Activated naive CD4-positive, alpha-beta T cell treated with anti-CD3 and anti-CD28 coated beads, Interleukin-2, amount 50 U/mL, for 72 hours (primary cell): ENCODE measurements at places on chromosomes 6 and 20.
A peak's percentile ranks its signal among the peaks of the same experiment; 100 is the strongest.

DNA sequence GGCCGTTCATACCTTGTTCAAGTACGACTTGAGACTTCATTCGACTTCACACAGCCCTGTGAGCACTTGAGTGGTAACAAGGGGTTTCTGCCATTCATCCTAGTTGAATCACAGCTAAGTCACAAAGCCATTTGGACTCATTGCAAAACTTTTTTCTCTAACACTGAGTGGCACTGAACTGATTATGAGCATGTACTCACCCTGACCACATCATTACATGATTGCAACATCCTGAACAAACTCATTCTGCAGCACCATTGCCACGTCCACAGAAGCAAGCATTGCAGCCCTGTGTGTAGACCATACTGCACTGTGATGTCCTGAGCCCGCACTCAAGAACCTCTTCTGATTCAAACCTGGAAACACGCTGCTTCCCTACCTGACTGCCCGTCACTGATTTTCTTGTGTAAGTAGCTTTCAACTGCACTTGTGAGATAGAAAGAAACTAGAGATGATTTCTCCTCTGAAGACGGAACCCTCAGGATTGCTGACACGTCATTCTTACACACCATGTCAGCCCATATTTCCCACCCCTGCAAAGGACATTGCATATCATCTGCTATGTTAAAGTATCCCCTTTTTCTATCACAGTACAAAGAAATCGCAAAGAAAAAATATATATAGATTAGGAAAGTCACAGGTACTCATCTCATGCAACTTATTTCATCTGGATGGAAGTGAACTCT is 81.6 kb downstream of the C6orf118 start:
- DNase-seq = no peak

DNA sequence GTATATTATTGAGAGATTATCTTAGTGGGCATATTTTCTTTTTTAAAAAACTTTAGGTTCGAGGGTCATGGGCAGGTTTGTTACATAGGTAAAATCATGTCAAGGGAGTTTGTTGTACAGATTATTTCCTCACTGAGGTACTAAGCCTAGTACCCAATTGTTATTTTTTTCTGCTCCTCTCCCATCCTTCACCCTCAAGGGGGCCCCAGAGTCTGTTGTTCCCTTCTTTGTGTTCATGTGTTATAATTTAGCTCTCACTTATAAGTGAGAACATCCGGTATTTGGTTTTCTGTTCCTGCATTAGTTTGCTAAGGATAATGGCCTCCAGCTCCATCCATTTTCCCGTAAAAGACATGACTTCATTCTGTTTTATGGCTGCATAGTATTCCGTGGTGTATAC is 247.9 kb upstream of the RAB32 start:
- DNase-seq = no peak

DNA sequence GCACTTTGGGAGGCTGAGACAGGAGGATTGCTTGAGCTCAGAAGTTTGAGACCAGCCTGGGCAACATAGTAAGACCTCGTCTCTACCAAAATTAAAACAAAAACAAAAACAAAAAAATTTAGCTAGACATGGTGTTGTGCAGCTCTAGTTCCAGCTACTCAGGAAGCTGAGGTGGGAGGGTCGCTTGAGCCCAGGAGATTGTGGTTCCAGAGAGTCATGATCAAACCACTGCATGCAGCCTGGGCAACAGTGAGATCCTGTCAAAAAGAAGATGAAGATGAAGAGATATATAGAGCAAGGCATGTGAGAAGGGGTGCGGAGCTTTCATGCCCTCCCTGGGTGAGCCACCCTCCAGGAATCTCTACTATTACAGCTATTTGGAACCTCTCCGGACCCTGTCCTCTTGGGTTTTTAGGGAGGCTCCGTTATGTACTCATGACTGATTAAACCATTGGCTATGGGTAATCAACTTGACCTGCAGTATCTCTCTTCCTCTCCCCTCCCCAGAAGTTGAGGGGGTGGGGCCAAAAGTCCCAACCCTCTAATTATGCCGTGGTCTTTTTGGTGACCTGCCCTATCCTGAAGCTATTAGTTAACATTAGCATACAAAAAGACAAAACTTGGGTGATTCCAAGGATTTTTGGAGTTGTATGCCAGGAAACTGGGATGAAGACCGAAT is 9.0 kb downstream of the POLH start:
- no peak for DNase-seq

- no peak for DNase-seq
Observed at GRCh38 chr6:159008656-159009288, 8.8 kb upstream of the RSPH3 start.

DNA sequence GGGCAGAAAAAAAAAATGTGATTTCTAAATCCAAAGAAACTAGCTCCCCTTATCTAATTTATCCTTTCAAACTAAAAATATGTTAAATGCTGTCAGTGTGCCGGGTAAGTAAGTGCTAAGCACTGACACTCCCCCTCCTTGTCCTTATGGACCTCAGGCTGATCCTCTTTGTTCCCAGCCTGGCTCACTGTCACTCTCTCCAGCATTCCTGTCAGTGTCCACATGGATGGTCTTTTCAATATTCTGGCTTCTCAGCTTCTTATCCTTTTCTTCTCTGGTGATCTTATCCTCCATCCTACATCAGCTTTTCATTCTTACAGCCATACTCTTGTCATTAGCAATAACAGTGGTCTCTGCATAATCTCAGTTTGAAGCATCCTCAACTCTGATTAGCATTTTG is 55.0 kb downstream of the BCKDHB start:
- DNase-seq = no peak

- no peak for DNase-seq
Observed at GRCh38 chr6:81962198-81962597, 209.7 kb upstream of the TENT5A start.

DNA sequence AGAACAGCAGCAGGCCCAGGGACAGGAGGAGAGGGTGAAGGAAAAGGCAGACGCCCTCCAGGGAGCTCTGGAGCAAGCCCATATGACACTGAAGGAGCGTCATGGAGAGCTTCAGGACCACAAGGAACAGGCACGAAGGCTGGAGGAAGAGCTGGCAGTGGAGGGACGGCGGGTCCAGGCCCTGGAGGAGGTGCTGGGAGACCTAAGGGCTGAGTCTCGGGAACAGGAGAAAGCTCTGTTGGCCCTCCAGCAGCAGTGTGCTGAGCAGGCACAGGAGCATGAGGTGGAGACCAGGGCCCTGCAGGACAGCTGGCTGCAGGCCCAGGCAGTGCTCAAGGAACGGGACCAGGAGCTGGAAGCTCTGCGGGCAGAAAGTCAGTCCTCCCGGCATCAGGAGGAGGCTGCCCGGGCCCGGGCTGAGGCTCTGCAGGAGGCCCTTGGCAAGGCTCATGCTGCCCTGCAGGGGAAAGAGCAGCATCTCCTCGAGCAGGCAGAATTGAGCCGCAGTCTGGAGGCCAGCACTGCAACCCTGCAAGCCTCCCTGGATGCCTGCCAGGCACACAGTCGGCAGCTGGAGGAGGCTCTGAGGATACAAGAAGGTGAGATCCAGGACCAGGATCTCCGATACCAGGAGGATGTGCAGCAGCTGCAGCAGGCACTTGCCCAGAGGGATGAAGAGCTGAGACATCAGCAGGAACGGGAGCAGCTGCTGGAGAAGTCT is 25.5 kb downstream of the C20orf173 start:
- no peak for DNase-seq

DNA sequence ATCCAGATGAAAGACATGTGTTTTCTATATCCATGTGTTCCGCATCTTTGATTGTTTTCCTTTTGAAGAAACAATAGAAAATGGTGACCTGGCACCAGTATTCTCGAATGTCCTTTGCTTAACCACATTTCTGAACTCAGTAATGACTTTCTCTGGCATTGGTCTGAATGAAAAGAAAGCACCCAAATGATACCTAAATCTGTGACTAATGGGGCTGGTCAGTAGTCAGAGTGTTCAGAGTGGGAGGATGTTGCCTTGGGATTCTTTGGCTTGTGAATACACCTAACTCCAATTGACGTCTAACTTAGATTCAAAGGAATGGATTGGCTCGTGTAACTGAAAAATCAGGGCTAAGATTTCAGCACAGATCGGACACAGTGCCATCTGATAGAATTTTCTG is 27.1 kb downstream of the PARD6B start:
- no peak for DNase-seq

GRCh38 chr20:16490696-16491095 is 82.6 kb downstream of the KIF16B start:
- DNase-seq = no peak

GRCh38 chr6:465531-466348 is 74.2 kb downstream of the IRF4 start:
- no peak for DNase-seq

- no peak for DNase-seq
Observed at GRCh38 chr6:28751514-28751913, 172.3 kb downstream of the TRIM27 start.

DNA sequence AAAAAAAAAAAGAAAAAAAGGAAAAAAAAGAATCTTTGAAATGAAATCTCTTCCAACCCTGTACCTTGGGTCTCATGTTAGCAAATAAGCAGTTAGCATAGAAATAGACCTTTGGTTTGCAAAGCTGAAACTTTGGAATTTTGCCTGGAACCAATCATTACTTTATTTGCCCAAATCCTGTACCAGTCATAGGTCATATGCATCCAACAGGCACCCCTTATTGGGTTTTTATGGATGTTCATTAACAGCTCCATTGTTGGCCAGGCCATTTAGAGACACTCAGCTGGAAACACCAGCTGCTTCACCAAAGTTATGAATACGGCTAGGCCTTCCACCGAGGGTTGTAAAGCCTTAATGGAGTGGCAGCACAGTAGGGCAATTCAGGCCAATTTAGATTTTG is 53.0 kb downstream of the ALDH8A1 start:
- no peak for DNase-seq

DNA sequence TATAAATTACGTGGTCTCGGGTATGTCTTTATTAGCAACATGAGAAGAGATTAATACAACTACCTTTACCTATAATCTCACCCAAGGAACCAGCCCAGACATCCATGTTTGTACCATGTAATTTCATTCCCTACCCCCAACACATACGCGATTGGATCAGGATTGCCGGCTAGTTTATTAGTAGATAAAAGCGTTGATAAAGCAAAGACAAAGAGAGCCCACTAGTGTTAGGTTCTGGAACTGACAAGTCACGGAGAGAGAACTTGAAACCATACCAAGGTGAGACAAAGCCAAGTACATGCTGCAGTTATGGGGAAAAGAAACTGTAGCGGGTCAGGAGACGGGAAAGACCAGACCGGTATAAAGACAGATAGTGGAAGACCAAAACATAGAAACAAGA is 37.4 kb upstream of the FAM135A start:
- no peak for DNase-seq

- DNase-seq = no peak
Observed at GRCh38 chr20:8005033-8005432, 14.5 kb downstream of the TMX4 start.

DNA sequence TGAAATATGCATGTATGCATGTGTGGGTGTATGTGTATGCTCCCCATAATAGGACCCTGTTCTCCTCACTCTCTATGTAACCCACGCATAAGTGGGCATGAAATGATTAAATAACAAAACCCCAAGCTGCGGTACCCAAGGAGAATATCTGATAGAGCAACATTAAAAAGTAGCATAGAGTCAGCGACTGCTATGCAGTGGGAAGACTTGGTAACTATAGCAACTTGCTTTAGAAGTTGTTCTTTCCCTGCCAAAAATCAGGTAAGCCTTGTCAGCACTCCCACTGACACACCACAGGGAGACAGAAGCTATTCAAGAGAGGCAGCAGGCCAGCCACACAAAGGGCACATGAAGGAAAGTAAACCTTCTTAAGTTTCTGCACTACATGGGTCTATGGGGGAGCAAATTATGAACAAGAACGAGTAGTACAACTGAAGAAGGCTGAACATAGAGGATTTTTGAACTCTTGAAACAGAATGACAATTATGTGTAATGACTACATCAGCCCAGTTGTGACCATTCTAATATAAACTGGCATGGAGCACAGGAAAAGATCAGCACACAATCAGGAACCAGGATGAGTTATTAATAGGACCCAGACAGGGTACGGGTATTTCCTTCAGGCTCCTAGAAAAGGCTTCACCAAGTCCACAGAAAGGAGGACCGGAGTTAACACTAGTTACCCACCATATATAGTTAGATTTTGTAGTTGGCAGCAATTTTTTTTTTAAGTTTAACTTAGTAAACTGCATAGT is 89.9 kb downstream of the GPR6 start:
- no peak for DNase-seq

- no peak for DNase-seq
Observed at GRCh38 chr20:49690899-49691620, 22.6 kb downstream of the B4GALT5 start.

GRCh38 chr6:90669846-90670245 is 83.0 kb upstream of the MAP3K7 start:
- no peak for DNase-seq

DNA sequence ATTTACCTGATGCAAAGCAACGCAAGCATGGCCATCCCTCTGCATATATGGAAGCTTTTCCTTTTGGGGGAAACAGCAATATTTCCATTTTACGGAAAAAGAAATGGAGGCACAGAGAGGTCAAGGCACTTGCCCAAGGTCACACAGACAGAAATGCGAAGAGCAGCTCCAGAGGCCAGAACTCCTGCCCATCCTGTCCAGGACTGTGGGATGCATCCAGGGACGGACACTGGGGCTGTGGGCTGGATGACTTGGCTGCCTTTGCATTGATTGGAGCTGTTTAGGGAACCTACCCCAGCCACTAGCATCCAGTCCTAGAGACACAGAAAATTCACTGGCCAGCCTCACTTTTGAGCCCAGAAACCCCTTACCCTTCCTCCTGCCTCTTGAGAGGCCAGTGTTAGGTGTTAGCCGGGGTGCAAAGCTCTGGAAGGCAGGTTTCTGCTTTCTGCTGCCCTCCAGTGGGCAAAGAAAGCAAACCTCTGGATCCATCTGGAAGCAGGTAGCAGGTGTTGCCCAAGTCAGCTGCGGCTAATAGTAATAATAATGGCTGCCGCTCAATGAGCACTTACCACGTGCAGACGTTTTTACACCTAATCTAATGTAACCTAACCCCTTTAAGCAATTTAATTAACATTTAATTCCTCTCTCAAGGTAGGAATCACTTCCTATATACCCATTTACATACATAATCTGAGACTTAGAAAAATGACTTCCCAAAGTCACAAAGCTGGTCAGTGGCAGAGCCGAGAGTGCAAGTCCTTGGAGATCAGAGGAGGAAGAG is 31.7 kb upstream of the CCN5 start:
- DNase-seq = peak; percentile 61

DNA sequence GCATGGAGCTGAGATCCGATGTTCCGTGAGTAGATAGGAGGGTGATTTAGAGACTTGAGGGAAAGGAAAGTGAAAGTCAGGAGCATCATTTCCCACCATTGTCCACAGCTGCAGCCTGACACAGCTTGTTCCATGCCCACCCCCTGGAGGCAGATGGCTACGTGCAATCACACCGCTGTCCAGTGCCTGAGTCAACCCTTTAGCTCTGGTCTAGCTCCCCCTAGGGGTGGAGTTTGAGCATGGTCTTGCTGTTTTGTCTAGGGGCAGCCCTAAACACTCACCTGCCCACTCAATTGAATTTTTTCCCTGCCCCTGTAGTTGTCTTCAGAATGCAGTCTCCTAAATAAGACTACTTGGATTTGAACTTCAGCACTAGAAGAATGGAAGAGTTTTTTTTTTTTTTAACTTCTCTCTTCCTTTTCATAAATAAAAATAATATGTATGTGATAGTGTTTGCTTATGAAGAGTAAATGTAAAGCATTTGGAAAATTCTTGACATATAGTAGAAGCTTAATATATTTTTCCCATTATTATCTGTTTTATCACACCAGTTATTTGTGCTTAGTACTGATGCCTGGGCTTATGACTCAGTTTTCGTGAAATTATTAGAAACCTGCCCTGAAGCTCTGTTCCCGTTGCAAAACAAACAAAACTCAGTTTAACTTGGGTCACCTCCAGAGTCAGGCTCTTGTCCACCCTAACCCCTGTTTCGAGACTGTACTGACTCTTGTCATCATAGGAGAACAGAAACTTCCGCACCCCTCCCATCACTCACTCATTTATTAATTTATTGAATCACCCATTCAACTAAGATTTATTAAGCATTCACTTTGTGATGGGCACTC is 814.8 kb downstream of the MAFB start:
- DNase-seq = no peak
